ENCODE measurements at places on chromosomes 12 and 14.

DNA sequence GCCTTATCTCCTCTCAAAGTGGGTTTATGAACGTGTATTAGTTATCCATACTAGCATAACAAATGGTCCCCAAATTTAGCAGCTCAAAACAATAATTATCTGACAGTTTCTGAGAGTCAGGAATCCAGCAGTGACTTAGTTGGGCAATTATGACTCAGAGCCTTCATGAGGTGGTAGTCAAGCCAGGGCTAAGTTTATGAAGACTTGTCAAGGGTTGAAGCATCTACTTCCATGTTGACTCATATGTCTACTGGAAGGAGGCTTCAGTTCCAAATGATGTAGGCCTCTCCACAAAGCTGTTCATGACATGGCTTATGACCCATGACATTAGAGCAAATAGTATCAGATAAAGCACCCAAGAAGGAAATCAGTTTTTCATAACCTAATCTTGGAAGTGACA, 73.2 kb downstream of the IPO8 start:
- no peak for DNase-seq

- DNase-seq = no peak
Measured at GRCh38 chr14:34796902-34797301, 78.3 kb downstream of the BAZ1A start.

DNA sequence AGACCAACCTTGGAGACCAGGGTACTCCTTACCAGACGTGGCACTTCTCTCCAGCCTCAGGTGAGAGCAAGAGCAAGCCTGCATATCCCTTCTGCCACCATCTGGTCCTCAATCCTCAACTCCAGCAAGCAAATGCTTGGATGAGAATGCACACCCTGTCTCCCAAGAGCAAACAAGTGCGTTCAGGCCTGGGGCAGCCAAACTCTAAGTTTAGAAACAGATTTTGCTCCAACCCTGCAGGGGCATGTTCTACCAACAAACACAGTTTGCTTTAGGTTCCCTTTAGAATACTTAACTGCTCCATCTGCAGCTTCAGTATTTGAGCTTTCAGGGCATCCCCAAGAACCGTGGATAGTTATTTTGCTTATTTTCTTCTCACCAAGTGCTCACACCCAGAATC, 55.9 kb upstream of the FICD start:
- no peak for DNase-seq

GRCh38 chr14:50808053-50808452, 22.9 kb downstream of the NIN start:
- no peak for DNase-seq
